ENCODE measurements at places on chromosomes 16 and 17. TPM values are rescaled to one million over a fixed set of nuclear protein-coding genes. Genes with fewer than 3 reads are reported as not detected.
A peak's percentile ranks its signal among the peaks of the same experiment; 100 is the strongest.

Gene HOXB6
- total RNA-seq, result 0.96 TPM

Gene NEK8
- total RNA-seq, result 16.8 TPM

Gene CES5A
- total RNA-seq, result not detected

Gene TEDC2
- total RNA-seq, result 32.2 TPM

Gene YBX2
- 2.7 TPM for total RNA-seq

- no peak for DNase-seq
Observed at GRCh38 chr16:13961099-13961811, 41.3 kb downstream of the ERCC4 start.

DNA sequence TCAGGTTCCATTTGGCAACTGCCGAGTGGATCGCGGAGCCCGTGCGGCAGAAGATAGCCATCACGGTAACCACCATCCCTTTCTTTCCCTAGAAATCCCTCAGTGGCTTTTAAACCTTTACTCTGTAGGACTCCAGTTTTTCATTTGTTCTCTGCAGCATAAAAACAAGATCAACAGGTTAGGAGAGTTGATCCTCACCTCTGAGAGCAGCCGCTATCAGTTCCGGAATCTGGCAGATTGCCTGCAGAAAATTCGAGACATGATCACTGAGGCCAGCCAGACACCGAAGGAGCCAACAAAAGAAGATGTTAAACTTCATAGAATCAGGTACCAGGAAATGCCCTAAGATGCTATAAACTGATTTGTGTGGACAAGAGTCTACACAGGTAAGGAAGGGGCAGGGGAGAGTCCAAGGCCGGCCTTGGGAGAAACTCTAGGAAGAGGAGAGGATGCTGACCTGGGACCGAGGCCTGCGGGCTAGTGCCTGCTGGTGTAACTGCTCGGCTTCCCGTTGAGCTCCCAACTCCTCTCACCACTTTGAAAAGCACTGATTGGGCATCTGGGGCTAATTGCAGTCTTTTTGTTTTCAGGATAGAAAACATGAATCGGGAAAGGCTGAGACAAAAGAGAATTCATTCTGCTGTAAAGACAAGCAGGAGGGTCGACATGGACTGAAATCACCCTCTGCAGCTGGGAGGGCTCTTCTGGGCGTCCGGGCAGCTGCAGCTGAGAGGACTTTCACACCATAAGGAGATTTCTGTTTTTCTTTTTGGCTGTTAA is 8.1 kb downstream of the MRPL58 start:
- DNase-seq, result no peak

- peak; percentile 74 for DNase-seq
Observed at GRCh38 chr16:4288148-4288921, 15.5 kb upstream of the TFAP4 start.

DNA sequence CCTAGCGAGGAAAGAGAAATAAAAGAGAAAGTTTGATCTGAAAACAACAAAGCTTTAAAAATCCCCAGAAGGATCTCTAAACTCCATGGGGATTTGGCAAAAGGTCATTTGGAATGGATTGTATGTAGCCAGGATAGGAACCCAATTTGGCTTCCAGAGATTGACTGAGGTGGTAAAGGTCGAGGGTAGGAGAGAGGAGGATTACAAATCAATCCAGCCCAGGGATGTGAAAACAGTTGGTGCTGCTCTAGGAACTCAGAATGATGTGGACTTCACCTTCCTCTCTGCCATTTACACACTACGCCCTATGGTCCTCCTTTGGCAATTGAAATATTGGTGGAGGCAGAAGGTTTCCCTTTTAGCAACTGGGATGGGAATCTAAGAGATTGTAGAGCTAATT is 18.8 kb upstream of the SMIM36 start:
- DNase-seq, result no peak

GRCh38 chr16:20928774-20929411 is 28.3 kb downstream of the LYRM1 start:
- no peak for DNase-seq

- DNase-seq, result no peak
Observed at GRCh38 chr16:1942047-1942809, 771 bp downstream of the MSRB1 start.

DNA sequence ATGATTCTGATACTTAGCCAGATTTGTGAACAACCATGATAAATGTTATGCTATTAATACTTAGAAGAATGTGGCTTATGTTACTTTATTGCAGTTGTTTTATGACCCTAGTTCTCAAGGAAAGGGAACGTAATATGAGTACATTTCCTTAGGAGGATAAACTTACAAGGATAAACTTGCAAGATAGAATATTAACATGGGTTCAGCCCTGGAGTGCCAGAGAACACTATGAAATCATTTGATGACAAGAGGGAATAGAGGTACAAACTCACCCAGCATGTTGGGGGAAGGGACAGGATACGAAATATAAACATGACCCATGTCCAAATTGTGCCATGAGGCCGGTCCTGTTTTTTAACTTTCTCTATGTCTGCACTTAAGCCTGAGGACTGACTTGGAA is 13.0 kb upstream of the ABCA5 start:
- DNase-seq, result no peak

DNA sequence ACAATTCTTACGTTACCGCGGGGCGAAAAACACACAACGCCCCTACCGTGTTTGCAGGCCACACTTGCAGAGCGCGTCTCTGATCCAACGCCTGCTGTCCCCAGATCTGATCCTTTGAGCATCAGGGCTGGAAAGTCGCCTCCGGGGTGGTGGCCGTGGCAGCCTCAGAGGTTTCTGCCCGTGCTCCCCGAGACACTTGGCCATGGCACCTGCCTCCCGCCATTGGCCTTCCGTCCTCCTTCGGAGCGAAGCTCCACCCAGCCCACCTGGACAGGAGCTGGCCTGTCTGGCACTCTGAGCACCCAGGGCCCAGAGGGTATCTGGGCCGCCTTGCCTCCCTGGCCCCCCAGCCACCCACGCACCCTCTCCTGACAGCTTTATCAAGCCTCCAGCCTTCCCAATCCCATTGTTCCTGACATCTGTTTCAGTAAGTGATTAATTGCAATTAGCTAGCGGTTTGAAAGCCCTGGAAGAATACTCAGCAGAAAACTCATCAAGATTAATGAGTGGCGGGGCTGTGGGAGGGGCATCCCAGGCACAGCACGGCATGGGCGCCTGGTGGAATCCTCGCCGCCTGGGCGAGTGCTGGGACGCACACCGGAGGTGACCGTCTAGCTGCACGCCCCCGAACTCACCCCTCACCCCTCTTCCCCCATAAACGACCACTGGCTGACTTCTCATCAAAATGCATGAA is 181.5 kb upstream of the GSE1 start:
- DNase-seq, result no peak

- no peak for DNase-seq
Observed at GRCh38 chr17:66952031-66952524, 12.4 kb upstream of the CACNG4 start.

- no peak for DNase-seq
Observed at GRCh38 chr16:3949287-3949686, 68.8 kb upstream of the CREBBP start.

DNA sequence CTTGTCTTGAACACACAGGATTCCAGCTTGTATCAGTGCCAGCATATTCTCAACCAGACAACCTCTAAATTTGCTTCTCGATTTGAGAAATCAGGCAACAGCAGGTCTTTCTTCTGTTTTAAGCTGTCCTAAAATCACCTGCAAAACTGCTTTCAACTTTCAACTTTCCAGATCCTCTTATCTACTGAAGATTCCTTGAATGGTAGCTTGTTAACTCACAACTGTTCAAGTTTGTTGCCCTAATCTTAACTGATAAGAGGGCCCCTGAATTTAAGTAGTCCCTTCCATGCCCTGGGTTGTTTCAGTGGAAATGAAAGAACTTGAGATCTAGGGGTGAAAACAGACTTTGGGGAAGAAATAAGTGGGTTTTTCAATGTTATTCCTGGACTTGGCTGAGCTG is 57.2 kb downstream of the CHD9 start:
- DNase-seq, result no peak

GRCh38 chr17:74960570-74961342 is 11.8 kb downstream of the HID1 start:
- peak; percentile 41 for DNase-seq

GRCh38 chr17:64503341-64503740 is 2.7 kb downstream of the DDX5 start:
- no peak for DNase-seq

GRCh38 chr17:36755586-36755985 is 154.2 kb downstream of the MRM1 start:
- DNase-seq, result no peak

DNA sequence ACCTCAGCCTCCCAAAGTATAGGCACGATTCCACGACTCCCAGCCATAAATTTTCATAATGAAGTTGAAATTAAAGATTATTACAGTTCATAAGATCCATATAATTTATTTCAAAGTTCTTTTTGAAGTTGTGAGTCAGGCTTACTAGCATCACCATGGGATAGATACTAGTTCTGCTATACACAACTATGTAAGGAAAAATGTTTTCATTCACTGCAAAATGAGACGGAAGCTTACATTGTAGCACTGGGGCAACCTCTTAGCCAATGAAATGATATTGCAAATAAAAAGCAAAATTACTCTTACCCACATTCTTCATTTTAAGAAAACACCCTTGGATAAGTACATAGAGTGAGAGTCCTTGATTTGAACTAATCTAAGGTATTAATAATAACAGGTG is 18.8 kb upstream of the MARCHF10 start:
- DNase-seq, result no peak

GRCh38 chr17:73025041-73025560 is 67.4 kb downstream of the SLC39A11 start:
- DNase-seq, result no peak

- DNase-seq, result peak; percentile 93
Observed at GRCh38 chr17:7836596-7837407, 2.8 kb downstream of the KDM6B start.

GRCh38 chr16:68642436-68643101 is 2.5 kb upstream of the CDH3 start:
- DNase-seq, result peak; percentile 33

- DNase-seq, result no peak
Observed at GRCh38 chr16:13923703-13924298, 3.8 kb downstream of the ERCC4 start.

DNA sequence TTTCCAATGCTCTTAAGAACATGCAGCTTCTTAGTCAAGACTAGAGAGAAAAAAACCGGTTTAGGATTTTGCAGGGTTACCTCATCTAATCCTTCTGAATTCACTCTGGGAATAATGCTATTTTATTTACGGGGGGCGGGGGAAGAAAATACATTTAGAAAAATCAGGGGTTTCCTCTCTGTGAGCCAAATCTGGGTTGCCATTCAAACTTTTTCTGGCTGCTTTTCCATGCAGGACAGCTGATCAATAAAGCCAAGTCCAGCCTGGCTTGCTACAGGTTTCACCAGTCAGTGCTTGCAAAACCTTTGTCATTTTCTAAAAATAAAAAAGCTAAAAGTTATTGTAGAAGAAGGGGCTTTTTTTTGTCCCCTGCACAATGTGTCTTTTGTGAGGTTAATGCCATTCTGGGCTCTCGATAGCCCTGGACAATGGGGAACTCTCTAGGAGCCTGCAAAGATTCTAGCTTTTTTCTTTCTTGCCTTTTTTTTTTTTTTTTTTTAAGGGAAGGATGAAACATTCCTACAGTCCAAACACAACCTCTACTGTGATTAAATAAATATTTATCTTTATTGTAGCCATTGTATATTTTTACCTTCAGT is 13.1 kb upstream of the ZFHX3 start:
- no peak for DNase-seq

- no peak for DNase-seq
Observed at GRCh38 chr17:43314611-43315011, 80.8 kb upstream of the RNU2-1 start.

DNA sequence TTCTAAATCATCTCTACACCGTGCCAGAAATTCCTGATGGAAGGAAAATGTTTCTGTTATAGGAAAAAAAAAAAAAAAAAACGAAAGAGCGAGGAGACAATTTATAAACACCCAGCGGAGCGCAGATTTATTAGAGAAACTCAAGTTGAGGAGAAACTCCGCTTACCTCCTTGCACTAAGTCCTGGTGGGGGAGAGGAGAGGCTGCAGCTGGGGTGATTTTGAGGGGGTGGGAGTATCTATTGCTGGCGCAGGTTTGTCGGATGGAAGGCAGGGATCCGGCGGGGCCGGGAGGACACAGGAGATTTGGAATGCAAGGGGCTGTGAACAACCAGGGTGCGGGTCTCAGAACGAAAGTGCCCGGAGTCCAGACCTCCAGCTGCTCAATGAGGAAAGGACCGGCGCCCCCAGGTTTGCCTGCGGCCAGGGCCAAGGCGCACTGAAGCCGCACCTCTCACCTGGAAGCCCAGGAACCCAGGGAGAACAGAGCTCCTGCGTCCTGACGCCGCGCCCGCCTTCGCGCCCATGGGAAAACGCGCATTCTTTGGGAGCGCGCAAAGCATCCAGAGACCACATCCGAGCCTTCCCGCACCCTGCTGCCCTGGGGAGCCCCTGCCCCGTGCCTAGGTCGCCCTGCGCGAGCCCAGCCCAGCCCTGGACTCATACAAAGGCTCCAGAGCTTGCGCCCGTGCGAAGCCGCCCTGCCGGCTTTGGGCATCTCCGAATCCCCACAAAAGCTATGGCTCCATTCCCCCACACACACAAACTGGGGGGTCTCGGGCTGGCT is 2.6 kb upstream of the HOXB8 start:
- DNase-seq, result no peak

GRCh38 chr17:4544135-4544950 is 10.8 kb downstream of the MYBBP1A start:
- DNase-seq, result no peak

All from progenitor cell of endocrine pancreas (in vitro differentiated cells).